ENCODE measurements at places on chromosomes 12 and 14. TPM values are rescaled to one million over a fixed set of nuclear protein-coding genes. Genes with fewer than 3 reads are reported as not detected.

DNA sequence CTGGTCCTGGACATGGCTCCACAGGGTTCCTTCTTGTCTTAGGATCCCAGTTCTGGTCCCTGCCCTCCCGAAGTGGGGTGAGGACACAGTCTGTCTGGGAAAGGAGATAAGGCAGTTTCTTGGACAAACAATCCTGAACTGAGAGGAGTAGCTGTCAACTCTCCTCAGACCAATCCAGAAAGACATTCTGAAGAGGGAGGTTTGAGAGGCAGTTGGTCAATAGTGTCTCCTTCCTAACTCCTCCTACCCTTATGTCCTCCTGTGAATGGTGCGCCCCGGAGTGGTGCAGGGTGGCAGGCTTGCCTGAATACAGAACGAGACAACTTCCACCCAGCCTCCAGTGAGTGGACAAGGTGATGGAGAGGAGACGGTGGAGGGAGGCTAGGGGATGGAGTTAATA, 15.4 kb upstream of the ASIC1 start:
- DNase-seq, result no peak

DNA sequence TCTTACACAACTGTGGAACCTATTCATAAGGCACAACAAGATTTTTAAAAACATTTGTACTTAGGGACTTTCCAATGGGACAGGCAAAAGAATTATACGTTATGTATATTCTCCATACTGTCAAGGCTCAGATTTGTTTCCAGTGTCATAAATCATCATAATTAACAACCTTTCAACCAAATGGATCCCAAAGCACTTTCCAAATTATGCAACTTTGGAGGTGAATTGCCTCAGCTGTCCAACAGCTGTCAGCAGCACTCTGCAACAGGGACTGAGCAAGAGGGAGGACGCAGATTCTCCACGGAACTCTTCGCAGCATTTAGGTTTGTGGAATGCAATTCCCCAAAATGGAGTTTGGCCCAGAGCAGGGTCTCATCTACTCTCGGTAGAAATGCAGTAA, 186.6 kb downstream of the PAX9 start:
- no peak for DNase-seq

GRCh38 chr12:106892075-106892474, 63.6 kb upstream of the TMEM263 start:
- DNase-seq, result no peak

DNA sequence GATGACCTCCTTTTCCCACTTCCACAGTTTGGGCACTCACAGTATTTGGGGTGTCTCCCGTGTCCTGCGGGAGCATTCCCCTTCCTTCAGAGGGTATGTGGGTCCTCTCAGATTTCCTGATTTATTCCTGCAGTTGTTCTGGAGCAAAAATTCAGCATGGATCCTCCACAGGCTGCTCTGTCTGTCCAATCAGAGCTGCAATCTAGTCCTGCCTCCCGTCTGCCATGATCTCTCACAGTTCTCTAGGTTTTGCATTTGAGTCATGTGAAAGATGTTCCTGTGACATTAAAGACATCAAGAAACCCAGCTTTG, 435.9 kb downstream of the TMTC2 start:
- no peak for DNase-seq

- DNase-seq, result no peak
These were observed 8.1 kb upstream of the PEBP1 start for GRCh38 chr12:118127867-118128266.

Gene MUCL1
- not detected for total RNA-seq

GRCh38 chr12:48866052-48866711, 512 bp upstream of the RND1 start:
- DNase-seq, result no peak

DNA sequence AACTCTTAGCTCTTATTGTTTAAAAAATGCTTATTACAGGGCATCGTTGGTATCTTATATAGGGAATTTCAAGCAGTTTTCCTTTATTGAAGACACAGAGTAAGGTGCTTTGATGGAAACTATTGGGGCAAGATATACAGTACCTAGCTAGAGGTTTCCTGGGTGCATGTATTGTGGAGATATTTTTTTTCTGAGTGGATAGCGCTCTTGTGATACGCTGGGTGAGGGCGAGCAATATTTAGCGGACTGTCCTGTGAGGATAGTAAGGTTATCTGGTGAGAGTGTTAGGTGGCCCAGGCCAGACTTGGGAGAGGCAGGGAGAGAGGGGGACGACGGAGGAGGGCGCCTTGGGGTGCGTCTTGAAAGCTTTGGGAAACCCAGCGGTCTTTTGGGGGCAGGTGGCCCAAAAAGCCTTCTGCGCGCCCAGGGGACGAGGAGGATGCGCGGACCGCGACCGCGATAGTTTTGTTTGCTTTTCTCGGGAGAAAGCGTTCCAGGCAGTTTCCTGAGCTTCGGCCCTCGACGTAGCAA, 596 bp upstream of the BICD1 start:
- DNase-seq, result no peak

- DNase-seq, result no peak
These were observed 10.8 kb upstream of the PPP1R13B start for GRCh38 chr14:103858063-103858781.

DNA sequence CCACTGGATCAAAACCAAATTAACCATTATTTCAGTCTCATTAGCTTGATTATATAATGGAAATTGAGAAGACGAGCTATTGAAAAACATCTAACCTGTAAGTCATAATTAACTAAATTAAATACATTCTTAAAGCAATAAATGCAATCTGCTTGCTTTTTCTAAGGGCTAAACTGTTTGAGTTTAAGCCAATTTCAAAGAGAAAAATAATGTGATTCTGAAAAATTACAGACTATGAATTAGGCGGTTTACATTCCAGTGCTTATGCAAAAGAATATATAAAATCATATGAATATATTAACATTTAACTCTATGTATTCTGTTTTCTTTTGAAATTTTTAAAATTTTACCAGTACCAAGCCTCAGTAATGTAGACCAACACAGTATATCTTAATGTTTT, 1349.4 kb downstream of the FSCB start:
- DNase-seq, result no peak

GRCh38 chr12:115147916-115148315, 463.9 kb upstream of the TBX3 start:
- no peak for DNase-seq
